ENCODE measurements at places on chromosomes 7 and 10.

DNA sequence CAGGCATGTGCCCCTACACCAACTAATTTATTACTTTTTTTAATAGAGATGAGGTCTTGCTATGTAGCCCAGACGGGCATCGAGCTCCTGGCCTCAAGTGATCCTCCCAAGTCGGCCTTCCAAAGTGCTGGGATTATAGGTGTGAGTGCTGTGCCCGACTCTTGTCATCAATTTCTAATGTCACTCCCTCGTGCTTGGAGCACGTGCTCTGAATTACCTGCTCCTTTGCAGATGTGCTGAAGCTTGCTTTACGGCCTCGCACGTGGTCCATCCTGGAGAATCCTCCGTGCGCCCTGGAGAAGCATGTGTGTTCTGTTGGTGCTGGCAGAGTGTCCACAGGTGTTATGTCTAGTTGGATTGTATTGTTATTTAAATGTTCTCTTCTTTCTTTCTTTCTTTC is 11.8 kb upstream of the UBE3C start:
- DNase-seq = no peak

DNA sequence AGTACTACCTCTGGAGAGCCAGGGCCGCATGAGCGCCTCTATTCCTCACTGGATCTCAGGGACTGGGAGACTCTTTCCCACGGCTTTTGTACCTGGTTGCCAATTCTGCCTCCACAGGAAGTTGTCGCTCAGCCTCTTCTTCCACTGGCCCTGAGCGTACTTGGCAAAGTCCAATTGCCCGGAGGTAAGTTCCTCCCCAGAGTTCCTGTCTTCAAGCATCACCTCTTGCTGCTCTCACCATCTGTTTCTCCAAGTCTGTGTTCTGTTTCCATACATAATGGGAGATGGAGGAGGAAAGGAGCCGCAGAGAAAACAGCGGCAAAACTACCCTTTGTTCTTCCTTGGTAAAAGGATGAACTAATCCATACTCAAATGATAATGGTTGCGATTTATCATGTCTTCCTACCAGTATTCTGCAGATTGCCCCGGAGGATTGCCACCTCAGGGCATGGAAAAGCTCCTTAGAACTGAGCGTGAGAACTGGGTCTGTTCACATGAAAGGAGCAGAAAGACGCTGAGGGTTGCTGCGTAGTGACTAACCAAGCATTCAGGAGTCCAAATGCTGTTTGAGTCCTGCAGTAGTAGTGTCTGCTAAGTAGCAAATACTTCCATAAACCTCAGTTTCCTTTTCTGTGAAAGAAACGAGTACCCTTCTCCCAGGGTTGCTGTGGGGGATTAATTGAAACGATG is 170.2 kb upstream of the GLI3 start:
- DNase-seq = no peak

- DNase-seq = peak; percentile 81
Observed at GRCh38 chr10:31771331-31771831, 157.2 kb downstream of the ARHGAP12 start.

DNA sequence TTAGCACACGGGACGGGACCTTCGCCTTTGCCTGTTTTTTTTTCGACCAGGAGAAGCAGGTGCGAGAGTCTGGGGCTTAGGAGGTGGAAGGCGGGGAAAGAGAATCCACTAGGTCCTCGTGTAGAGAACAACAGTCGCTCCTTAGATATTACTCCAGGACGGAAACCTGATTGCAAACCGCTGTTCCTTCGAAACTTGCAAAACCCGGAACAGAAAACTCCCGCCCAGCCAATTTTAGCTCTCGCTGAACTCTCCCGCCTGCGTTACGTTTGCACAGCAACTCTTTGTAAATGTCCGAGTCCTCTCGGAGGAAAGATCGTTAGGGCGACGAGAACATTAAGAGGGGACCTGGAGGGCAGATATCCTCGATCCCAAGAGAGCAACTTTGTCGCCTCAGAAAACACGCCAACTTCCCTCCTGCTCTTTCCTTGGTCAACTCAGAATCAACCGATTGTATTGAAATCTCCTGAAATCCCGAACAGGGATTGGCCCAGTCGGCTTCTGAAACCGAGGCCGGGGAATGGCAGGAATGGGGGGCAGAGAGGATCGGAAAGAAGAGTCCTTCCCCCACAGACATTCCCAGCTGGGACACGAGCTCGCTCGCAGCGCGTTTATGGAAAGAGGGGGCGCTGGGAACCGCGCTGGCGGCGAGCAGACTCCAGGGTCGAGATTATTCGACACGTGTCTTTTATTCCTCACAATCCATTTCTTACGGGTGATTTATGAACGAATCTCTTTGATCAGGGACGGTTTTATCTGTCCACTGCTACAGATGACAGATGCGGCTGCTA is 9.9 kb downstream of the TWIST1 start:
- peak; percentile 73 for DNase-seq

GRCh38 chr7:93921607-93922566 is at the start of gene GNG11:
GNG11 (plus strand) TSS chr7:93921735; CDS start chr7:93922138, 403 bp downstream.
- peak; percentile 90 for DNase-seq

DNA sequence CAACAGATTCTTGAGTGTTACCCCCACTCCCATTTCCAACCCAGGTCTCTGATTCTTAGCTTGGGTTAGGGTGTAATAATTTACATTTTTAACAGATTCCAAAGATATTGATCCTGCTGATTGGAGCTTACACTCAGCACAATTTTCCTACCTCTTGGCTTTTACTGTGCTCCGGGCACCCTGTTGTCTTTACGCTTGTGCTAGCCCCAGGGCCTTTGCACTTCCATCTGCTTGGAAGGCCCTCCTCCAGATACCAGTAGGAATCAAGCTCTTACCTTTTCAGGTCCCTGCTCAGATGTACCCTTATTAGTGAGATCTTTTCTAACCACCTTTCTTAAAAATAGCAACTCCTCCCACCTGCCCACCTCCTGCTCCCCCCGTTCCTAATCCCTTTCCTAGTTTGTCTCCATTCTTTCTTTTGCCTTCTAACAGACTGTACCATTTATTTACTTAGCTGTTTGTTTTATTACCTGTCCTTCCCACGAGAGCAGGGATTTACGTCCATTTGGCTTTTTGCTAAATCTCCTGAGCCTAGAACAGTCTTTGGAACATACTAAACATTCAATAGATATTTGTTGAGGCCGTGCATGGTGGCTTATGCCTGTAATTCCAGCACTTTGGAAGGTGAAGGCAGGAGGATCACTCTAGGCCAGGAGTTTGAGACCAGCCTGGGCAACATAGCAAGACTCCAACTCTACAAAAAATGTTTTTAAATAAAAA is 316.3 kb downstream of the PRPF18 start:
- no peak for DNase-seq

- peak; percentile 44 for DNase-seq
Observed at GRCh38 chr10:108911814-108912541, 1011.3 kb downstream of the XPNPEP1 start.

- DNase-seq = no peak
Observed at GRCh38 chr7:100975371-100975821, 6.0 kb downstream of the MUC12 start.

- no peak for DNase-seq
Observed at GRCh38 chr7:129890090-129890489, 62.7 kb downstream of the UBE2H start.

DNA sequence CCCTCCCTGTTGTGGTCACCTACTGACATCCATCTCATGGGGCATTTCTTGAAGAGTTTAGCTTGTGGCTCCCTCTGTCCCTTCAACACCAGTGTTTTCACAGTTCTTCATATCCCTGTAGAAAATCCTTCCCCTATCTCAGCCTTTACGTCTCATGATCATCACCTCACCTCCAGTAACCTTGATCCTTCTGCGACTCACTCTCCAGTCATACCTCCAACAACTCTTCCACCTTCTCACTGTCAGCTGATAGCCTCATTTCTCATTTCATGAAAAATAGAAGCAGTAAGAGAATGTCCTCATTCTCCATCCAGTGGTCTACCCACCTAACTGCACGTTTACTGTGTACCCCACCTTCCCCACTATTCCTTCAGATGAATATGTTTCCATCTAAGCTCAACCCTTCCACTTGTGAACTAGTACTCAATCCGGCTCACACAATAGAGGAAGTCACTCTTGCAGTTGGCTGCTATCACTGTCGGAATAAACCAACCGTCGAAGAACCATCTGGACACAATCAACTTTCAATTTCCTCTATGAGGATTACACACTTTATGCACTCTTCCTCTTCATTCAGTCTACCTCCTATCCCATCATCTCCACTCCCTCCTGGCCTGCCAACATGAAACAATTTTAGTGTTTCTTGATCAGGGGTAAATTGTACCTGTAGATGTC is 256.0 kb downstream of the AHR start:
- DNase-seq = no peak

DNA sequence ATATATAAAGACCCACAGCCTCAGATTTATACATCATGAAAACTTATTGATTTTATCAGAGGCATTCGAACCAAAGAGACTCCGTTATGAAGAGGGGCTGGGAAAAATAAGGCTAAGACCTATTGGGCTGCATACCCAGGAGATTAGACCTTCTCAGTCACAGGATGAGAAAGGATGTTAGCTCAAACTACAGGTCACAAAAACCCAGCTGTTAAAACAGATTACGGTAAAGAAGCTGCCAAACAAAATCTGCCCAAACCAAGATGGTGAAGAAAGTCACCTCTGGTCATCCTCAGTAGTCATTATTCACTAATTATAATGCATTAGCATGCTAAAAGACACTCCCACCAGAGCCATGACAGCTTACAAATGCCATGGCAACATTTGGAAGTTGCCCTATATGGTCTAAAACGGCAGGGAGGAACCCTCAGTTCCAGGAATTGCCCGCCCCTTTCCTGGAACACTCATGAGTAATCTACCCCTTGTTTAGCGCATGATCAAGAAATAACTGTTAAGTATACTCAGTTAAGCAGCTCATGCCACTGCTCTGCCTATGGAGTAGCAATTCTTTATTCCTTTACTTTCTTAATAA is 362.5 kb upstream of the PCDH15 start:
- DNase-seq = no peak

GRCh38 chr10:65816536-65816935 is 1109.3 kb upstream of the LRRTM3 start:
- DNase-seq = no peak

DNA sequence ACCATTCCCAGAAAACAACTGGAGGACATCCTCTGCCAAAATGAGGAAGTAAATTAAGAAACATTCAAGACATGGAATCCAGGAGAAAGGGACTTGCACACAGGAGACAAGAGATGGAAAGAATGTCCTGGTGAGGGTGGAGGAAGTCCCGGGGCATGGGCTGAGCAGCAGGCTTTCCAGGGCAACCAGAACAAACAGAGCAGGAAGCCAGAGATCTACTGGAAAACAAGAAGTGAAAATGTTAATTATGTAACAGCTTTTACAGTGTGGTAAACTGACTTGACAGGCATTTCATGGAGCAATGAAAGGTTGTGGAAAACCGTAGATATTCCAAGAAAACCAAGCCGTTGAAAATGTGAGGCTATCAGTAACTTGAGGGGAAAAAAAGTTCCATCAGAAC is 55.2 kb upstream of the ZNF746 start:
- DNase-seq = no peak

DNA sequence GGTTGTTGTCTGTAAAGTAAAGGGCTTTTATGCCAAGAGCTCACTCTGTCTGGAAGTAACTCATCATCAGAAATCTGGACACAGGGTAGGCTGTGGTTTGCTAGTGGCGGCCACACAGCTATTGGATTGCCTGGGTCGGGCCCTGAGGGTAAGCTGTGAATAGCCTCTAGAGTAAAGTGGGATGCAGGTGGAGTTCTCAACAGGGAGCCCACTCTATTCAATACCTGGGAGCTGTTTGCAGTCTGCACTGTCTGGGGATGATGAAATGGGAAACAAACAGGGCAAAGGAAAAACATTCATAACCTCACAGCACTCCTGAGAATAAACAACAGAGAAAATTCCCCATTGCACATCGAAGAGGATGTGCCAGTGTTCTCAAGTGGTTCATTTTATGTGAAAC is 582.6 kb downstream of the CALN1 start:
- no peak for DNase-seq

- no peak for DNase-seq
Observed at GRCh38 chr7:135970045-135970444, 7.1 kb downstream of the MTPN start.

DNA sequence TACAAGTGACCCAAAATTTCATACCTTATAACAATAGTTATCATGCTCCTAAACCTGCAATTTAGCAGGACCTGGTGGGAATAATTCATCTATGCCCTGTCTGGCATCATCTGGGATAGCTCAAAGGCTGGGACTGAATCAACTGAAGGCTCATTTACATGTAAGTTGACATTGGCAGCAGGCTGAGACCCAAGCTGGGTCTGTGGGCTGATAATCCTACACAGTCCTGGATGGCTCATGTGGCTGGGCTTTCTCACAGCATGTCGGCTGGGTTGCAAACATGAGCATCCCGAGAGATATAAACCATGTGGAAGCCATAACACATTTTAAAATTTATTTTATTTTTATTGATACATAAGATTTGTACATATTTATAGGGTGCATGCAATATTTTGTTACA is 19.5 kb upstream of the ABCB5 start:
- DNase-seq = no peak

DNA sequence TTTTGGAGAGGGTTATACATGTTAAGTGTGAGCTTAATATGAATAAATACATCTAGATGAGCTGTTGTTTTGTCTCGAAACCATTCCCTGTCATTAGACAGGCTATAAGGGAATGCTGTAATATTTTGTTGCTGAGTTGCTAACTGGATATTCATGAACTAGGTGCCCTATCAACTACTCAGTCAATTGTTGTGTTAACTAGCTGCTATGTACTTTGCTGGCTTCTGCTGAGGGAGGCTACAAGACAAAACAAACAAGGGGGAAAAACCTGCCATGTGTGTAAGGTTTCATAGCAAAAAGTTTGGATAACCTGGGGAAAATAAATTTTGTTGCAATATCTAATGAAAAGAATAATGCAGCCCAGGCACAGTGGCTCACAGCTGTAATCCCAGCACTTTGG is 110.4 kb downstream of the CSTF2T start:
- no peak for DNase-seq

DNA sequence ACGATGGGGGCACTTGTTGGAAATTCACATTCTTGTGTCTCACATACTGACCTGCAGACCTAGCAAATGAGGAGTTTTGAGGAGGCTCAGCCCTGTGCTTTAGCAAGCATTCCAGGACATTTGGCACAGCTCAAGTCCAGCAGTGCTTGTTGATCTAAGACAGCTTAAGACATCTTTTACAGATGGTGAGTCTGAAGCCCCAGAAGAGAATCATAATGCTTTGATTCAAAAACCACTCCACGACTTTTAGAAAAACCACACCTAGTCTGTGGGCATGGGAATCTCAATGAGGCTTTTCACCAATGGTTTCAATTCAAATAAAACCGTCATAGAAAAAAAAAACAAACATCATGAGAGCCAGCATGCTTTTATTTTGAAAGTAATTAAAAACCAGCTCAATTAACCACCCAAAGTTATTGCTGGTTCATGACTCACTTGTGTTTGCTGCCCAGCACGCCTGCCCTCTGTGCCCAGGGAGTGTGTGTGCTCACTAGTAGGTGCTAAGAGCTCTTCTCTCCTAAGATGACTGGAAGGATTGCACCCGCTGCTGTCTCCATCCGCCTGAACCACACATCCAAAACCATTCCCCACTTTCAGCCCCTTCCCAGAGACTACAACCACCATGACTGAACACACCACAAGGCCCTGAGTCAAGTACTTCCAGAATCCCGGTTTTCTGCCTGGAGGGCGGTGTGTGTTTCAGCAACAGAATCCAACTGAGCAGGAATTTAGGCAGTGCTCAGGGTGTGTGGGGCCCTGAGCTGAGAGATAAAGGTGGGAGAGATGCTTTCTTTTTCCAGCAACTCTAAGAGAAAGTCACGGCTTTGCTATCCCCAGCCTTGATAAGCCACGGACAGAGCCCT is 130.2 kb upstream of the ADAM12 start:
- no peak for DNase-seq

Measured in cardiac fibroblast (primary cell).